ENCODE measurements at places on chromosomes 12 and 14.

DNA sequence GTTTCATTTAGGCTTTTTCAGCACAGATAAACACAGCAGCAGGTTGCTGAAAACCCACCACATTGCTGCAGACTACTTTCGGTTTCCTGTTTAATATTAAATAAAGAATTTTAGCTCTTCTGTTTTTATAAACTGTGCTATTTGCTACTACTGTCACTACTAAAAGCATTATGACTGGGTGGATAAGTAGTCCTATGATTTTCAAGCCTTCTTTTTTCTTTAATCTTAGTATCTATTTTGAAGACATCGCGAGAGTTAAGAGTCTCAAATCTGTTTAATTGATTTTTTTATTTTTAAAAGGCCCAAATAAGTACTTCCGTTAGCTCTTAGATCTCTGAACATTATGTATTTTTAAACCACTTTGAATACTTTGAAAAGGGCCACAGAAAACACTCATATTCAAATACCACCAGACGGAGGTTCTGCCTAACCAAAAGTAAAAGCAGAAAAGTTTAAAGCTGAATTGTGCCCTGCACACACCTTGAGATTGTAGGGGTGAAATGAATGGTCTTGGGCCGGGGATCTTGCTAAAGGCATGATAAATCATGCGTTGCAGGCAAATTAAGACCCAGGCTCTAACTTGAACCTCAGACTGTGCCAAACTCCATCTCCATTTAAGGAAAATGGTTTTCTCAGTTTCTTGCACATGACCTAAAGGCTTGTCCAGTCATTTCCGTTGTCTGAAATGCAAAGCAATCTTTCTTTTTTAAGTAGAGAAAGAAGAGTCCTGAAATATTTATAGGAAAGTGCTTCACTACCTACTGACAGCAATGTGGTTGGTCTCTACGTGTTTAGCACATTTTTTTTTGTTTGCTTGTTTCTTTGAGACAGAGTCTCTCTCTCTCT is 13.6 kb upstream of the FOXN3 start:
- DNase-seq, result no peak

GRCh38 chr14:103386713-103387329 is 1.6 kb downstream of the MARK3 start:
- DNase-seq, result no peak

DNA sequence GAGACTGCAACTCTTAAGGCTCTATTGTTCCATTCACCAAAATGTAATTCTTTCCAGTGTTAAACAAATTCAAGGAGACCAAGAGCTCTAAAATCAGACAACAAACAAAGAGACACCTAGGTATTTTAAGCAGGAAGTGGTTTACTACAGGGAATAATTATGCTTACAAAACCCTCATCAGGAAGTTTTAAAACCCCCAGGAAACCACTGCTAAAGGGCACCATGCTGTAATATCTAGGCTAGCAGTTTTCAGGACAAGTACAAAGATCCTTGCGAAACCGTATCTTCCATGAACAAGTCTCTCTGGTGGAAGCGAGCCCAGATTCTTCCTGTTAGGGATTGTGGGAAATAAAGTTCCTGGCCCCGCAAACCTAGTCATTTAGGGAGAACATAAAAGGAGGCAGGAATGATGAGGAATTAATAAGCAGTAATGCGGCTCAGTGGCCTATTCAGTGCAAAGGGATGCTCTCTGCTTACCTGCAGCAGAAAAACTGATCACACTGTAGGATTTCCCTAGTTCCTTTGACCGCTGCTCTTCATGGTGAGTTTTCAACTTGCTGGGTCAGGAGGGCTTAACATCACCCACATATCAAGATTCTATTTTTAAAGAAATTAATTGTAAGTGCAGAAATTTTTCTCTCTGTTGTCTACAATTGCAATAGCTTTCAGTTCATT is 42.8 kb downstream of the ACSM4 start:
- DNase-seq, result no peak

DNA sequence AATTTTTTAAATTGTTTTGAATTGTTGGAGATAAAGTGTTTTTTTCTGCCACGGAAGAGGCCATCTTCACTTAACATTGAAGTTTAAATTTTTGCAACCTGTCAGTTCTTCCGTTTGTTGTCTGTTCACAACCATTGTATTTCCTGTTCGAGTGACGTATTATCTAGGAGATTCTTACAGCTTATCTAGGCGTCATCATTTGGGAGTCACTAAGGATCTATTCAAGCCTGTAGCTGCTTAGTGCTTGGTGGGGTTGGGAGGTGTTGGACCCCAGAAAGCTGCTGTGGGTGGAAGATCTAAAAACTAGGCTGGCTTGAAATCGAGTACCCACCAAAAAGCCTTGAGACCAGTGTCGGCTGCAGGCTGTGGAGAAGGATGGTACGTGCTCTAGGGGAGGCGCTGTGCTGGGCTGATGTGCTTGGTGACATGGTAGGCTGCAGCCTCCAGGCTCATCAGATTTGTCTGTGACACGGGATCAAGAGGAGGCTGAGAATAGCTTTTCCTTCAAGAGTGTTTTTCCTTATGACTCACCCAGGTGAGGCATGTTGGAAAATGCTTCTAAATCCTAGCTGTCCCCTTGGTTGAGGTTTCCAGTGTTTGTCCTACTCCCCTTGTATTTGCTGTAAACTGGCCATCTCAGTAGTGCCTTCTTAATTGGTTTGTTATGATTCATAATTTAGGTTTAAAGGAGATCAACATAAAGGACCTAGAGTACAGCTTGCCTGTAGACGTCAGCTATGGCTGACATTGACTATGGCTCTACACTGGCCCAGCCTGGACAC is 57.8 kb downstream of the ATG14 start:
- no peak for DNase-seq

- DNase-seq, result no peak
These were observed 53.1 kb downstream of the DAD1 start for GRCh38 chr14:22535916-22536315.

DNA sequence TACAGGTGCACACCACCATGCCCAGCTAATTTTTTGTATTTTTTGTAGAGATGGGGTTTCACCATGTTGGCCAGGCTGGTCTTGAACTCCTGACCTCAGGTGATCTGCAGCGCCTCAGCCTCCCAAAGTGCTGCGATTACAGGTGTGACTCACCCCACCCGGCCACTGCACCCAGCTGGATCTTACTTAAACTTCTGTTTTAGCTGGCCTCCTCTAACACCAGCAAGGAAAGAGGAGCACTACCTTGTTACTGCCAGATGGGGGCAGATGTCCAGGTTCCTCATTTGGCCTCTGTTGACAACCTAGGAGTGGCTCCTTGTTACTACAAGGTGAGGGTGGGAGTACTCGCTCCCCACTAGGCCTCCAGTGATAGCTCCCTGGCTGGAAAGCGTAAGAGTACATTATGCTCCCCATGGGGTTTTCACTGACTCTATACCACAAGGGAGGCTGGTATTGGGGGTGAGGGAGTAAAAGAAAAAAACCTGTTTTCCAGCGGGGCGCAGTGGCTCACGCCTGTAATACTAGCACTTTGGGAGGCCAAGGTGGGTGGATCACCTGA is 13.2 kb upstream of the ARF6 start:
- DNase-seq, result no peak

- no peak for DNase-seq
These were observed 10.5 kb downstream of the PLD4 start for GRCh38 chr14:104935026-104935650.

DNA sequence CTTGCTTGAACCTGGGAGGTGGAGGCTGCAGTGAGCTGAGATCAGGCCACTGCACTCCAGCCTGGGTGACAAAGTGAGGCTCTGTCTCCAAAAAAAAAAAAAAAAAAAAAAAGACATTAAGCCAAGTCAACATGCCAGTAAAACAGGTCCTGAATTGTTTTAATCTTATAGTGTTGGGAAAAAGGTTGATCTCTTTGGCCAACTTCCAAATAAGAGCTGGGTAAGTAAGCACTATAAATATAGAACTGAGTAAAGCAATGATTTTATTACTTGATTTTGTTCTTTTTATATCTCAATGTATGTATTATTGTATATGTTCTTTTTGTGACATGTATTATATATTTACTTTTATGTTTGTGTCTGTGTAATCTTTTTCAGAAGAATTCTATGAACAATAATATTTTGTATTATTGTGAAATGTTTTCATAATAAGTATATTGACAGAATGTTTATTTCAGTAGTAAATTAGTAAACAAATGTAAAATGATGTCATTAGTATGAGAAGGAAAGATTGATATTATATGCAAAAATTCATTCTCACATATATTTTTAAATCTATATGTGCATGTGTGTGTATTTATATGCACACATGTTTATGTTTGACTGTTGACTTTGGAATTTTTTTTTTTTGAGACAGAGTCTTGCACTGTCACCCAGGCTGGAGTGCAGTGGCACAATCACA is 9.6 kb upstream of the AKAP6 start:
- no peak for DNase-seq

DNA sequence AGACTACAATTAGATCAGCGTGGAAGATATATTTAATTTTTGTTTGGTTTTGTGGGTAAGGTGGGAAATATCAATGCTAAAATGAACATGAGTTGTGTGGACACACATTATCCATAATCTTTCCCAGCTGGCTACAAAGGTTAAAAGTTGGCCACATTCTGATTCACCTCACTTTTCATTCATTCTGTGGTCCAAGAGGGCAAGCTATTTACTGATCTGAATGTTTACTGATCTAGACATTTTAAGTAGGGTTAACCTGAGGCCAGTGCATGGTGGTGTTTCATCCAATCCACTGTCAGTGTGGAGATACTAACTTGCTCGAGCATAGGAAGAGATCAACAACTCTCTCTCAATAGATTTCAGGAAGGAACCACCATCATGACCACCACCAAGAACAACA is 71.6 kb downstream of the DCAF5 start:
- DNase-seq, result no peak

- DNase-seq, result no peak
These were observed 8.7 kb downstream of the OR11H4 start for GRCh38 chr14:20247646-20248246.

DNA sequence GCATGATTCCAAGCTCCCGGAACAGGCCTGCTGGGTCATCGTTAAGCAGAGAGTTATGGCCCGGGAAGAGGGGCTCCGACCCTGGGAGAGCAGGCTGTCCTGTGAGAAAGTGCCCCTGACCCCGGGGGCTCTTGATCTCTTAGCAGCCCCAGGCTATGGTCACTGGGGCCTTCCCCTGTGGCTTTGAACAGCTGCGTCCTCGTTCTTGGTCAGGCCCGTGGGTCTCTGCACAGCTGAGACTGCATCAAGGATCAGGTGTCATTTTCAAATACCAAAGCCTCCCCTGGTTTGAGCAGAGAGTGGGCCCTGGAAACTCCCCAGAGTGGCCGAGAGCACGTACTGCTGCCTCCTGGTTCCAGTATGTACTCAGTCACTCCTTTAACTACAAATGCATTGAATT is 114.8 kb downstream of the ESRRB start:
- no peak for DNase-seq

- no peak for DNase-seq
These were observed 44.3 kb downstream of the TMTC2 start for GRCh38 chr12:82730953-82731459.

- no peak for DNase-seq
These were observed 107.3 kb downstream of the PIK3C2G start for GRCh38 chr12:18368594-18368993.

DNA sequence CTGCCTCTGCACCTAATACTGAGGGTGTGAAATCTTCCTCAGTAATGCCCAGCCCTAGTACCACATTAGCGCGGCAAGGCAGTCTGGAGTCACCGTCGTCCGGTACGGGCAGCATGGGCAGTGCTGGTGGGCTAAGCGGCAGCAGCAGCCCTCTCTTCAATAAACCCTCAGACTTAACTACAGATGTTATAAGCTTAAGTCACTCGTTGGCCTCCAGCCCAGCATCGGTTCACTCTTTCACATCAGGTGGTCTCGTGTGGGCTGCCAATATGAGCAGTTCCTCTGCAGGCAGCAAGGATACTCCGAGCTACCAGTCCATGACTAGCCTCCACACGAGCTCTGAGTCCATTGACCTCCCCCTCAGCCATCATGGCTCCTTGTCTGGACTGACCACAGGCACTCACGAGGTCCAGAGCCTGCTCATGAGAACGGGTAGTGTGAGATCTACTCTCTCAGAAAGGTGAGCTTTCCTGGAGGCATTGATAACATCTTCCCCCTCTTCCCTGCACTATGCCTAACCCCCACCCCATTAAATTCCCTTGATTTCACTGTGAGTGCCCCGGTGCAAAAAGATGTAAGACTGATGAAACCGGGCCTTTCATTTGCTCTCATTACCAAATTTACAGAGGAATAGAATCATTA is 291.4 kb downstream of the NAV3 start:
- DNase-seq, result no peak

- DNase-seq, result peak; percentile 65
These were observed at the start of gene ZNF219 for GRCh38 chr14:21098076-21098891. Gene ZNF219, minus strand, starts transcription at chr14:21098655. Its CDS starts 5,064 bp downstream, at chr14:21093591.

DNA sequence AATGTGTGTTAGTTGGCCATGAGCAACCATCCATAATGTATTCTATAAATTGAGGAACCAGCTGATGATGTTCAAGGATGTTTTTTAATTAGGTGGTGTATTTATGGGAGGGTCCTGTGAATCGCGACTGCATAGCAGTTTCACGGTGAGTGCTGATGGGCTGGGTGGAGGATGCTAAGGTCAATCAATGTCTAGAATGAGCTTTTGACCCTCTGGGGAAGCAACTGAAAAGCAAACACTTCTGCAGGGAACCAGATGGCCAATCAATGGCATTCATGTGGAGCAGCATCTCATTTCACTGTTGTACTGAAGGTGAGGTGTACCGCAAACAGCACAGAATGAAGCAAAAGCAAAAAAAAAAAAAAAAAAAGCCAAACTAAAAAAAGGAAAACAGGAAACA is 676.1 kb upstream of the TMEM132C start:
- no peak for DNase-seq
